ENCODE measurements at places on chromosomes 7 and 10.

DNA sequence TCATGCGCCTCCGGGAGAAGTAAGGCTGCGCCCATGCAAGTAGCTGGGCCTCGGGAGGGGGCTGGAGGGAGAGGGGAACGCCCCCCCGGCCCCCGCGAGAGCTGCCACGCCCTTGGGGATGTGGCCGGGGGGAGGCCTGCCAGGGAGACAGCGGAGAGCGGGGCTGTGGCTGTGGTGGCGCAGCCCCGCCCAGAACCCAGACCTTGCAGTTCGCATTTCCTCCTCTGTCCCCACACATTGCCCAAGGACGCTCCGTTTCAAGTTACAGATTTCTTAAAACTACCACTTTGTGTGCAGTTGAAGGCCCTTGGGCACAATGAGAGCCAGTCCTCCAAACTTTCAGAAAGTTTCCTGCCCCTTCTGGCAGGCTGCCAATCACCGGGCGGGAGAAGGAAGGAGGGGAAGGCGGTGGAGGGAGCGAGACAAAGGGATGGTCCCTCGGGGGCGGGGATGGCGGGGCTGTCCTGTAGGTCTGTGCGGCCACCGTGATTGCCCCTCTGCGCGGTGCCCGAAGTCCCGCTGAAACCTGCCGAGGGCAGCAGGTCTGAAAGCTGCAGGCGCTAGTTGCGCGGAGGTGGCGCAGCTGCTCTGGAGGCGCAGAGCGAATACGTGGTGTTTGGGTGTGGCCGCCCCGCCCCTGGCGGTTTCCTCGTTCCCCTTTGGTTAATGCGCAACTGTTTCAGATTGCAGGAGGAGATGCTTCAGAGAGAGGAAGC lies 2.1 kb downstream of the VIM start:
- DNase-seq: peak; percentile 92

GRCh38 chr7:522071-522950 lies 2.7 kb upstream of the PDGFA start:
- peak; percentile 32 for DNase-seq

DNA sequence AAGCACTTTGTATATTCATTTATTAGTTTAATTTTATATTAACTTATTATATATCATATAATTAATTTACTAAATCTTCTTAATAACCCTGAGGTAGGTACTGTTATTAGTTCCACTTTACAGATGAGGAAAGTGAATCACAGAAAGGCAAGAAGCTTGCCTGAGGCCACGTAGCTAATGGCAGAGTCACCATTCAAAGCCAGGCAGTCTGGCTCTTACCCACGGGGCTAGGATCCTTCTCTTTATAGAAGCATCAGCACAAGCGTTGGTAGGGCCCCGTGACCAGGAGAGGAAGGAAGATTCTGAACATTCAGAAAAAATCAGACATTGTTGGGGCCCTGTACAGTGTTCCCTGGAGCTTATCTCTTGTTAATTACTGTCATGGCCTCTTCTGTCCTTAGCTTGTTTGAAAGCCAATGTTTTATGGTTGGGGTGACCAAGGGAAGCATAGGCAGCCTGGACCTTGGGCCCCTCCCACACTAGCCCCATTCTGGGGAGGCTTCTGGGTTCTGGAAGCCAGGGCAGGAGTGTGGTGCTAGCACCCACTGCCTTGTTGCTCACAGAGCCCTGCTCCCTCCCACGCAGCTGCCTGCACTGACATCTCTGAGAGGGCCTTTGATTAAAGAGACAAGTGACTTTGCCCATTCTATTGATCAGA lies 31.1 kb upstream of the SLF2 start:
- no peak for DNase-seq

DNA sequence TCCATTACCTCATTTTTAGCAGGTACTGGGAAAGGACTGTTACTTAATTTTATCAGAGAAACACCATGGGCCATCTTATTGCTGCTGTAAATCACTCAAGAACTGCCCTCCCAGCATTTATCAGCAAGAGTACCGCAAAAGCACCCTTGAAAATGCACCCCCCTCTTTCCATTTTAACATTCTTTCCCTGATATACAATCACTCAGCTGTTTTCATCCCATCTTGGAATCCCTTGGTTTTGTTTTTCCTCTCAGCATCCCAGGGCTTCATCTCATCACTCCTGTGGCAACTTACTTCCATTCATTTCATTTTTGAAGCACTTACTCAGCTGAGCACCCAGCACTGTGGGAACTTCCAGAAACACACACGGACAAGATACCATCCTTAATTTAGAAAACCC lies 36.5 kb downstream of the RAPGEF5 start:
- no peak for DNase-seq

DNA sequence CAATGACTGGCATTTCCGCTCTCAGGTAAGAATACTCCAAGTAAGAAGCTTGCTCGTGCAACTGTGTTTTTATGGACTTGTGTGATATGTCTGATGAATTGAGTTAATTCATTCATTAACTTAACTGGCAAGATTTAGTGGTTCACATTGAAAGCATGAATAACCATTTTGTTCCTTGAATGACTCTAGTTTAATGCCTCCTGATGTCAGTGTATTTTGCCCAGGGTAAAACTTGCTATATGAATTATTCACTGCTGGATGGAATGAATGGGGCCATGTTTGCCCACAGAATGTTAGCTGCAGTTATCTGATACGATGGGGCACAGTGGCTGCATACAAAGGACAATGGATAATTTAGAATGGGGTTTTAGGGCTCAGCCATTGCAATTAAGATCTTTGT lies 124.1 kb downstream of the ZNF365 start:
- no peak for DNase-seq

DNA sequence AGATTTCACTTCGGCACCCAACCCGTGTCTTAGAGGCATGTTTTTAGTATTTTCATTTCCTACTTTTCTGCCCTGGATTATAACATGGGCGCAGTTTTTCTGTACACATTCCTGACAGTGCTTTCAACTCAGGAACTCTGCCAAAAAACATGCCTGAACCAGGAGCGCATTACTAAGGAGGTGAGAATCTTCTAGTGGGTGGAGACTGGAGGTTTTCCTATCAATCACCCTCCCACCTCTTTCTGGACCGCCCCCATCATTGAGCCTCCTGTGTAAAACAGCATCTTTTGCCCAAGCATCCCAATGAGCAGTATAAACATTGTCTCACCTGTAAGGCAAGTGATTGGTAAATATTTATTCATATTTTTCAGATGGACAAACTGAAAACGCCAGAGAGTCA lies 53.2 kb downstream of the STK17A start:
- DNase-seq: no peak

DNA sequence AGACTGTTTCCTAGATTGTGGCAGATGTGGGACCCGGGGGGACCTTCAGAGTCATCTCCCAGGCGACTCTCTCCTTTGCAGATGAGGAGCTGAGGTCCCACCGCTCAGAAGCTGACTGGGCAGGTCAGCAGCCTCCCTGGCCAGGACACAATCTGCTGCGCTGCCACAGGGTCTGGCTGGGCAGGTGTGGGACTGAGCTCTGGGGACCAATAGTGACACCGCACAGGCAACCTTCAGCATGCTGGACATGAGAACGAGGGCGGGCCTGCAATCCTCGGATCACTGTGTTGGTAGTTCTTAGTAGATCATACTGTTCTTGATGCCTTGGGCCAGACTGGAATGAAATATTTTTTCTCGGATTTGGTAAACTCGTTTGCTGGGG lies 20.5 kb upstream of the CRYGN start:
- no peak for DNase-seq

- no peak for DNase-seq
Measured at GRCh38 chr7:12583922-12584321, 13.4 kb downstream of the SCIN start.

GRCh38 chr7:18212308-18212707 lies 184.7 kb upstream of the PRPS1L1 start:
- DNase-seq: no peak

DNA sequence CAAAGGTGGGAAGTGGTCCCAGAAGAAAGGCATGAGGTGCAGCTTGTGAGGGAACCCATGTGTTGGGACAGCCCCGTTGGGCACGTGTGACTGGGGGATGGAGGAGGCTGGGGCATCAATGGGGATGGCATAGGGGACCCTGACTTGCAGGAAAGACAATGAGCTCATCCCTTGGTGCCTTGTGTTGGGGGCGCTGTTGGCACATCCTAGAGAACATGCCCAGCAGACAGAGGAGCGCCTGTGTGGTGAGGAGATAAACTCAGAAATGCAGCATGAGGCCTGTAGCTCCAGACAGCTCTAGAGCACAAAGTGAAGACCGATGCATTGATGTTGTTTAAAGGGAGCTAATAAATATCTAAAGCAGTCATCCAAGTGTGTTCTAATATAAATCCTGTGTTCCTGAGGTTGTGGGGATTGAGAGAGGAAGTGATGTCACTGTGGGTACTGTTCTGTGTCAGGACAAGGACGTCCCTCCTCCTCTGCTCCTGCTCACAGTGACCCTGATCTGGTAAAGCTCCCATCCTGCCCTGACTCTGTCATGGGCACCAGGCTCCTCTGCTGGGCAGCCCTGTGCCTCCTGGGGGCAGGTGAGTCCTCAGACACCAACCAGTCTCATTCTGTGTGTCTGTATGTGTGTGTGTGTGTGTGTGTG lies 126.1 kb upstream of the PRSS58 start:
- DNase-seq: peak; percentile 13

GRCh38 chr10:64733980-64734379 lies 1212.8 kb downstream of the REEP3 start:
- no peak for DNase-seq

- no peak for DNase-seq
Measured at GRCh38 chr10:109911903-109912302, 11.4 kb downstream of the XPNPEP1 start.

DNA sequence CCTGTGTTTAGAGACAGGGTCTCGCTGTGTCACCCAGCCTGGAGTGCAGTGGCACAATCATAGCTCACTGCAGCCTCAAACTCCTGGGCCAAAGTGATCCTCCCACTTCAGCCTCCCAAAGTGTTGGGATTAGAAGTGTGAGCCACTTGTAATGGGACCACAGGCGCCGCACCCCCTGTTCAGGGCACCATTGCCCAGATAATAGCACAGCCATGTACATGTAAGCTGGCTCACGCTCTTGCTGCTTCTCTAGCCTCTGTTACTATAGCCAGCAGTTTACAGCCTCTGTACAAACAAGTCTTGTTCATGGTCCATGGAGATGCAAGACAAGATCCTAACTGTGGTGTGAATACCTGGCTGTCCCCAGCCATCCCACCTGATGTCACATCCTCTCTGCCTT lies 4.2 kb upstream of the MLXIPL start:
- DNase-seq: no peak

GRCh38 chr10:116126954-116127695 lies 145.9 kb downstream of the GFRA1 start:
- no peak for DNase-seq

DNA sequence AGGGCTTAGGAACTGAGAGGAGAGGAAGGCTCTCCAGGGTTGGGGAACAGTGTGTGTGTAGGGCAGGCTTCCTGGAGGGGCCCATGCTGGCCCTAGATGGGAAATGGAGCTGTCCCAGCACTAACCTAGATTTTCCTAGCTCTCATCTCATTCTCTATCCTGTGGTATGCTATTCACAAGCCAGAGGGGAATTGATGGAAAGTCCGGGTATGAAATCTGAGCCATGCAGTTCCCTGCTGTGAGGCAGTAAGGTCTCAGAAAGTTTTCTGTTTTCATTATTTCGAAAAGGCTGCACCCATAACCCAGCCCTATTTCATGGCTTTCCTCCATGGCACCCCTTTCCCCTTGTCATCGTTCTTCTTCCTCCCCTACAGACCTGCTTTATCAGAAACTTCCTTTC lies 220.3 kb downstream of the RPS24 start:
- DNase-seq: no peak

DNA sequence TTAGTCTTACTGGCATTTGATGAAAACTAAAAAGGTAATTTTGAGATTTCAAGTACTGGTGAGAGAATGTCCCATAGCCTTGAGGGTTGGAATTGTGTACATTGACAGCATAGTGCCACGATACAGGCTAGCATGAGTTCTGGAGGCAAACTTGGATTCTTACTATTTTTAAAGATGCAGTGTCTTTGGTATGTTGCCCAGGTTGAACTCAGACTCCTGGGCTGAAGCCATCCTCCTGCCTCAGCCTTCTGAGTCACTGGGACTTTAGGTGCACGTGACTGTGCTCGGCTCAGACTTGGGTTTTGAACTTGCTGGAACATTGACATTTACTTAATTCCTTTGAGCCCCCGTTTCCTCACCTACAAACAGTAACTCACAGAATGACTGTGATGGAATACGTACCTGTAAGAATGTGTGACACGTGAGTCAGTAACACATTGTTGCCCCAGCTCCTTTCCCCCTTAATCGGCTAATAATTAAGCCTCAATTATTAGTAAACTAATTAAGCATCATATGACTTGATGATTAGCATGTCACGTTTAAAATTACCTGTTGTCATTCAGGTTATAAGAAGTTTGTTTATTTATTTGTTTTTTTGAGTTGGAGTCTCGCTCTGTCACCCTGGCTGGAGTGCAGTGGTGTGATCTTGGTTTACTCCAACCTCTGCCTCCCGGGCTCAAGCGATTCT lies 10.6 kb downstream of the DNAJB6 start:
- no peak for DNase-seq

DNA sequence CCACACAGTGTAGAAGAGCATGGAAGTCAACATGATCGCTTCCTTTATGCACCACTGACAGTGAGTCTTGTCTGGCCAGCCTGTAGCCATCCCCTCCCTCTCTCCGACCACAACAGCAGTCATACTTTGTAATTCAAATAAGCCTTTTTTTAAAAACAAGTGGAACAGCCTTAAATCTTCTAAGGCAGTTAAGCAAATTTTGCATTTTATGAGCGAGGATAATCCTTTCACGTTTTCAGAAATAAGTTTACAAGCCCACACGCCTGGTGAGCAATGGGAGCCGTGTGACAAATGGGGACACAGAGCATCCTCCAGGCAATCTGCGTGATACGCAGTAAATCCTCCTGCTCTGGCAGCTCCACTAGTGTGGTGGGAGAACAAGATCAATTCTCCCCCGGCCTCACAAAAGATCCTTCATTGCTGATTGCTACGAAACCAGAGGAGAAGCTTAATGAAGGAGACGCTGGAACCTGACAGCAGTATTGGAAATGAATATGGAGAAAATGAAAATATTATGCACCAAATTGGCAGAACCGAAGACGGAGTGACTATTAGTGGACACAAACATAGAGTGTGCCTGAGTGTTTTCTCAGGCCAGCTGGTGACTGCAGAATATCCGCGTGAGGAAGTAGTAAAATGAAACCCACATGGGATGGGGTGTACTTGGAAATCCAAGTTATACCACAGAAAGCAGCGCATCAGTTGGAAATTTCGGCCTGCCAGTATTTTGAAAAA lies 104.2 kb upstream of the CDCA7L start:
- no peak for DNase-seq

All from CD4-positive, alpha-beta T cell treated with Interleukin-21 for 1 hour (primary cell).